Foreskin keratinocyte (primary cell): ENCODE measurements at places on chromosomes 13 and 19.

- no peak for DNase-seq
Observed at GRCh38 chr19:3494559-3494958, 5.9 kb downstream of the DOHH start.

DNA sequence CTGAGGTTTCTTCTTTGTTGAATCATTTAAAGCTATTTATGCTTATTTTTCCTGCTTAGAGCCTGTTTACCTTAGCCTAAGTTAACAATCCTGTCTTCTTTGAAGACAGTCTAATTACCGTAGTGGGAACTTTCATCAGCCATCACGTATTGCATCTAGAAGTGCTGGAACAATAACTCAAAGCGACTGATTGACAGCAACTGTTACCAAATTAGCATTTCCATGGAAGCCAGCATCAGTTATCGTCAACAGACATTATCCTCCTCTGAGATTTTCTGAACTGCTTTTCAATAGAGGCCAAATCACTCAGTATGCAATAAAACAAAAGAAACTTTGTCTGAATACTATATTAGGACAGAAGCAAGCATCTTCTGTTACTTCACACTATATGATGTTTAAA is 433.3 kb upstream of the SLITRK1 start:
- DNase-seq, result no peak

GRCh38 chr19:8220481-8220880 is 11.3 kb downstream of the CERS4 start:
- no peak for DNase-seq

- no peak for DNase-seq
Observed at GRCh38 chr19:52336791-52337381, 843 bp downstream of the ZNF610 start.

- no peak for DNase-seq
Observed at GRCh38 chr13:41577436-41577835, 120.1 kb downstream of the RGCC start.

DNA sequence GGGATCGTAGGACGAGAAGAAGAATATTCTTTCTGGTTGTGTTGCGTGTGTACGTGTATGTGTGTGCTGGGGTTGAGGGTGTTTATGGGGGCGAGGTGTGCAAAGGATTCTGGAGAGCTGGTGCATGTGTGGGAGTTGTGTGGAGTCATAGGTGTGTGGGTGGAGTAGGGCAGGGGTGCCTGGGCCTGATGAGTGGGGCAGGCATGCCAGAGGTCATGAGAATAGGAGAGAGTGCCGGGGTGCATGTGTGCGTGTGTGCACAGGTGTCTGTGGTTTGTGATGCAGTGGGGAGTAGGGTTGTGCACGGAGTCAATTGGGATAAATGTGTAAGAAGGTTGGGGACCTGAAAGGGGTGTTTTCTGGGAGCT is 649 bp downstream of the TMEM91 start:
- DNase-seq, result no peak

GRCh38 chr19:19151418-19151817 is 13.1 kb upstream of the TMEM161A start:
- no peak for DNase-seq

DNA sequence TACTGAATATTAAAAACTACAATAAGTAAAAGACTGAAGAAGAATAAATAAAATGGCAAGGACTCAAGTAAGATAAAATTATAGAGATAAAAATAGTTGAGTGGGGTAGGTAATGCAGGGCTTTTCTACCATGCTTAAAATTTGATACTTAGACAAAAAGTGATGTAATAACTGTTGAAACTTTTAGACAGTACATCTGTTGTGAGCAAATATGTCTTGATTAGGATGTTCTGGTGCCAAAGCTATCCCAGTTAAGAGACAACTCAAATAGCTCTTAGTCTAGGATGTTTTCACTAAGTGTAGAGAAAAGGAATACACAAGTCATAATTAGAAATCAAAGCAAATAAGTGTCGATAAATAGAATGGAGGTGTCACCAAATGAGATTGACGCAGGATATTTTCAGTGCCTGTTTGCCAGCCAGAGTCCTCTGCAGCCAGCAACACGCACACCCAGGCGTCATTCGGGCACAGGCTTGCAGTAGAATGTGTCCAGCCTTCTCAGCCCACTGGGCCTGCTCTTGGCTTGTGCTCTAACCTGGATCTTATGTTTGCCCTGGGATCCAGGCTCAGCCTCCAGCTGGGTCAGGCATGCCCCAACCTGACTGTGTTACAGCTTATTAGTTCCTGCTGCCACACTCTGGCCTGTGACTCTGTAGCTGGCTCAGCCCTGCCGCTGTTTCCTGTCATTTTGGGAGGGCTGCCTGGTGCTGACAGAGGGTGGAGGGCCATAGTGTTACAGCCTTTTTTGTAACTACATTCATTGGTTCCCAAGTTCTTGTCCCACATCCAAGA is 766.2 kb downstream of the PCDH17 start:
- no peak for DNase-seq

GRCh38 chr13:33205224-33205623 is 80.3 kb downstream of the STARD13 start:
- no peak for DNase-seq

DNA sequence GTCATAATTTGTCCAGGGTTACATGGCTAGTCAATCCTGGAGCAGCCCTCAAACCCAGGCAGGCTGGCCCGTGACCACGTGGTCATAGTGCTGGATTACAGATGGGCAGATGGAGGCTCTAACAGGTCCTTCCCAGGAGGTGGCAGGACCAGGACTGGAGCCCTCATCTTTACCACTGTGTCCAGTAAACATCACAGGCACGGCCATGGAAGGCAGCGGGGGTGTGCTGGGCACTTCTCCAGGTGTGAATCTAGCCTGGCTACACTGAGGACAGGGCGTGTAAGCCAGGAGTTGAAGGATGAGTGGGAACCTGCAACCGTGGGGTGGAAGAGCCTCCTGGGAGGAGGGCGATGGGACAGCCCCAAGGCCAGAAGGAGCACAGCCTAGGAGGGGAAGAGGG is 6.1 kb downstream of the CIC start:
- no peak for DNase-seq

DNA sequence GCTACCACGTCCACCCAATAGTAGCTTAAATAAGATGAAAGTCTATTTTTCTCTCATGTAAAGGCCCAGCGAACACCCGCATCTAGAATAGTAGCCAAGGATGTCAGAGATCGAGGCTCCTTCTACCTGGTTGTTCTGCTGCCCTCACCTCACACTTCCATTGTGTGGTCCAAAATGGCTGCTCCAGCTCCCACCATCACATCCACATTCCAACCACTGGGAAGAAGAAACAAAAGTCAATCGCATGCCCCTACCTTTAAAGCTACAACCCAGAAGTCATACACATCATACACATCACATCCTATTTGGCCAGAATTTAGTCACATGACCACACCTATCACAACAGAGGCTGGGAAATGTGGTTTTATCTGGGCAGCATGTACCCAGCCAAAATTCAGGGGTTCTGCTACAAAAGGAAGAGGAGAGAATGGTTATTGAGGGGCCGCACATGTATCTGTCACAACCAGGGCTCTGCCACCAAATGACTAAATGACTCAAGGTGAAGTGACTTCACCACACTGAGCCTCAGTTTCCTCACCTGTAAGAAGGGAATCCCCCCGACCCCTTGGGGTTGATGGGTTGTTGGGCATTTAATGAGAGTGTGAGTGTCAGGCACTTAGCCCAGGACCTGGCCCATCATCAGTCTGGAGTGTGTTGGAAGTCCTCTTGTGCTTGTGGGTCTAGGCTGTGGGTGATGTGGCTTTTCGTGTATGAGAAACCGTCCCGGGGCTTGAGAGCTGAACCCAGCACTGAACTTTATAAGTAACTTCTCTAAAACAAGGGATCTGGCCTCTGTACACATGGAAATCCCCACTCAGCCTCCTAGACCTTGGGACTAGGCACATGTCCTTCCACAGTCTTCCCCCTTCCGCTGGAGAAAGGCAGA is 10.2 kb upstream of the CBLC start:
- no peak for DNase-seq

DNA sequence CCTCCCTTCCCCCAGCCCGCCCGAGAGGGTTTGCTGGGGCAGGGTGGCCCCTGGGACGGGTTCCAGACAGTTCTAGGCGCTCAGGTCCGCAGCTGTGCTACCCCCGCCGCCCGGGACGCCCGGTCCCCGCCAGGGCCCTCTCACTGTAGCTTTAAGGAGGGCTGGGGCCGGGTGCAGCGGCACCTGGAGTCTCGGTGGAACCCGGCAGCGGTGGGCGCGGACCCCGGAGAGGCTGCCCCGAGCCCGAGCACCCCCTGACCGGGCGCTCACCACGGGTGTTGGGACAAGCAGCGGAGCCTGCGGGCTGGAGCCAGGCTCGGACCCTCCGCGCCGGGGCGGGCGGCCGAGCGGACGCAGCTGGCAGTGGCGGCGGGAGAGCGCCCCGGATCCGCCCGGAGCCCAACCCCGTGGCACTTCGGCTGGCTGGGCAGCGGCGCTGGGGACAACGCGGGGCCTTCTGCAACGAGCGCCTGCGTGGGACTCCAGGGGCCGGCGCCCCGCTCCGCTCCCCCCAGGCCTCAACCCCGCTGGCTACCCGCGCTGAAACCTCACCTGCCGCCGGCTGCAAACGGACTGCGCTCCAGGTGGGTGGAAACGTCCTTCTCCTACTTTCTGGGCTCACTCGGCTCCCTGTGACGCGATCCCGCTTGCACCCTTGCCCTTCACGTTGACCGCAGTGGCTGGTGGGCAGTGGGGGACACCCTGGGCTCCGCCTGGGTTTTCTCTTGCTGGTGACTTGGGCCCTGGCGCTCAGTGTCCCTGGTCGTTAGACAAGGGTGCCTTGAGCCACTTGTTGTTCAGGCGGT is 81.1 kb downstream of the ZNF429 start:
- DNase-seq, result no peak

GRCh38 chr13:48843630-48844380 is 131.9 kb upstream of the FNDC3A start:
- no peak for DNase-seq

GRCh38 chr19:49593233-49594113 is 2.5 kb downstream of the PRR12 start:
- DNase-seq, result peak; percentile 84

GRCh38 chr19:48718711-48719231 is 754 bp downstream of the MAMSTR start:
- DNase-seq, result no peak

GRCh38 chr13:44013758-44014291 is 134.1 kb downstream of the LACC1 start:
- DNase-seq, result peak; percentile 33

GRCh38 chr19:12996406-12997094 is 1.3 kb downstream of the NFIX start:
- no peak for DNase-seq

DNA sequence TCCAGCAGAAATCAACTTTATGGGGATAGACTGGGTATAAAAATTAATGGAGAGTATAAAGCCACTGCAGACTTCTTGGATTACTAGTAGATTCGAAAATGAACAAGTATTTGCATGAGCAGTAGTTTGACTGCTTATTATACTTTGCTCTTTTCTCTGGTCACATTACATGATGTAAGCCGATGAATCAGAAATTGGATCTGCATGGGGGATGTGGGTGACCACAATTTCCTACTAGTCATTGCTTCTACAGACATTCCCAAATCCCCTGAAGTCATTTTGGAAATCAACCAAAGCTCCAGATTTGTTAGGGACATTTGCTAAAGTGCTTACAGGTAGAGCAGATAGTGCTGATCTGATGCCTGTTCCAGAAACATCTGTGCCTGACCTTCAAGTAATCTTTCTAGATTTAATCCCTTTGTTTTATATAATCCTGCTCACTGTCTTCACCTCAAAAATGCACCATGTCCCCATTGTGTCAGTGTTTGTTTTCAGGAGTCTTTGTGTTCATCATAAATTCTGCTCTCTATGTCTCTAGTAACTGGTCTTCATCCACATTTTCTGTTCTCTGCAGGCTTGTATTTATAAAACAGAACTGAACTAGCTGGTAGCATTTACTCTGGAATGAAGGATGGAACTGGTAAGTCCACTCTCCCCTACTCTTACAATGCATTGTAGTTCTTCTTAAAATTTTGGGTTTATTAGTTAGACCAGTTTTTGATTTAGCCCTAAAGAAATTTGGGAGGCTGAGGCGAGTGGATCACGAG is 201.5 kb upstream of the CSNK1A1L start:
- peak; percentile 92 for DNase-seq
